ENCODE measurements at places on chromosomes 7 and 10.

DNA sequence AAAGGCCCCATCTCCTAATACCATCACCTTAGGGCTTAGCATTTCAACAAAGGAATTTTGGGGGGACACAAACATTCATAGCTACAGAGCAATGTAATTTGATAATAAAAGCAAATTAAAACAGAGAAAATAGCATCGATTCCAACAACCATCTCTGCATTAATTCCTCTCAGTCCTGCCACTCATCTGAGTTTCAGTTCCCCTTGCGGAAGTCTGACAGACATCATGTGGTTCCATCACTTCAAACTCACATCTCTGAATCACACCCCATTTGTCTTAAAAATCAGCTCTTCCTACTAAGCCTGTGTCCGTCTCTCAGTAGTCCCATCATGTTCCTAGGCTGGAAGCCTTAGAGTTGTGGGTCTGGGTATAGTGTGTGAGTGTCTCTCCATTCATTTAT is 3.6 kb downstream of the ADCK2 start:
- DNase-seq: no peak

- DNase-seq: no peak
Measured at GRCh38 chr10:97463363-97464132, 17.6 kb downstream of the ZDHHC16 start.

- DNase-seq: no peak
Measured at GRCh38 chr7:17608114-17608833, 309.8 kb downstream of the AHR start.

GRCh38 chr10:108244443-108245228 is 1080.1 kb upstream of the SORCS1 start:
- no peak for DNase-seq

- no peak for DNase-seq
Measured at GRCh38 chr7:96740130-96740529, 30.5 kb upstream of the SEM1 start.

GRCh38 chr10:33248638-33249037 is 85.8 kb downstream of the NRP1 start:
- no peak for DNase-seq

- DNase-seq: no peak
Measured at GRCh38 chr10:5888351-5888750, 1.3 kb downstream of the ANKRD16 start.

- peak; percentile 27 for DNase-seq
Measured at GRCh38 chr10:49592726-49593563, 17.2 kb upstream of the SLC18A3 start.

DNA sequence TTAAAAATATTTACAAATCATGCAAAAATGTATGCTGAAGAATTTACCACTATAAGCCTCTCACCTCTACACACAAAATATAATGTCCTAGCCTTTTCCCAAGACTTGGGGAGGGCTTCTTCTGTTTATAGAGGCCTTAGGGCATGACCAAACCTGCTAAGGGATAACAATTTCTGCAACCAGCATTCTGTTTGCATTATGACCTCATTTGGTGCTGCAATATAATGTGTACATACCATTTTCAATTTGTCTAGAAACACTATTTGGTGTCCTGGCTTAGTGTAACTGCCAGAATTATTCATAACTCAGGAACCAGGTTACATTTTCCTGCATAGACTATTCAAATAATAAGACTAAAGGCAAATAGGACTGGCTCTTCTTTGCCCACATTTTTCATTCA is 446.6 kb upstream of the SORCS1 start:
- no peak for DNase-seq

- DNase-seq: no peak
Measured at GRCh38 chr7:18626717-18627116, 131.2 kb downstream of the HDAC9 start.

DNA sequence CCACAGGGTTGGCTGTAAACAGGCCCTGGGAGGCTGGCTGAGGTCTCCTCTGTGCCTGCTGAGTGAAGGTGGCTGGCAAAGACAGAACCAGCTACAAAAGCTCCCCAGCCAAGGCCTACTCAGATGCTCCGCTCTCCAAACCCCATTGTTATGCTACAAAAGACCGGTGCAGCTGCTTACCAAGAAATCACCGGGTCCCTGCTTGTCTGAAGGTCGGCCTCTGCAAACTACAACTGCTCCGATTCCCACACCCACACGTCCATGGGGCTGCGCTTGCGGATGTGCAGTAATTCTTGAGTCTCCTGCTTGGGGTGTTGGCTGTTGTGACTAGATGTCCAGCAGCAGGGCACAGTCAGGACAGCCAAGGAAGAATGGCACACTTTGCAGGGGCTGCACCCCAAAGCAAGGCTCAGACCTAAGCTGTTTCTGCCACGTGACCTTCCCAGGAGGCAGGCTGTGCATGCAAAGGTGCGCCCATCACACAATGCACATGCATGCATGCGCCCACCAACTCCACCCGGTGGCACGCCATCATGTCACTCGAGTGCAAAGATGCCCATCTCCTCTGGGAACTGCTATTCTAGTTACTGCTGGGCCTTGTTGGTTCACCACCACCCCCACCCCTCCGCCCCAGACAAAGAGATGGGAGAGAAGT is 97.8 kb downstream of the OAT start:
- DNase-seq: no peak

DNA sequence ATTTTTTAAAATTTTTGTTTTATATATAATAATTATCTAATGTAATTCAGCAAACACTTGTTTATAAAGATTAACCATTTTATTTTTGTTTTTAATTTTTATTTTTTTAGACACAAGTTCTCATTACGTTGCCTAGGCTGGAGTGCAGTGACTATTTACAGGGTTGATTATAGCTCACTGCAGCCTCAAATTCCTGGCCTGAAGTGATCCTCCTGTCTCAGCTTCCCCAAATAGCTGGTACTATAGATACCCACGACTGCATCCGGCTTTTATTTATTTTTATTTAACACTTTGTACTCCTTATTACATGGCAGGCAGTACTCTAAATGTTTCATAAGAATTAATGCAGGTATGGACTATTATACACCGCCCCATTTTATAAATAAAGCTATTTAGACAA is 288.7 kb downstream of the MDFIC start:
- no peak for DNase-seq

- DNase-seq: no peak
Measured at GRCh38 chr7:34748728-34749089, 90.7 kb downstream of the NPSR1 start.

GRCh38 chr10:96446966-96447596 is 66.6 kb downstream of the TLL2 start:
- no peak for DNase-seq

- DNase-seq: no peak
Measured at GRCh38 chr10:69316313-69317059, 38.2 kb downstream of the HK1 start.

- DNase-seq: no peak
Measured at GRCh38 chr10:123599366-123599849, 66.7 kb upstream of the GPR26 start.

DNA sequence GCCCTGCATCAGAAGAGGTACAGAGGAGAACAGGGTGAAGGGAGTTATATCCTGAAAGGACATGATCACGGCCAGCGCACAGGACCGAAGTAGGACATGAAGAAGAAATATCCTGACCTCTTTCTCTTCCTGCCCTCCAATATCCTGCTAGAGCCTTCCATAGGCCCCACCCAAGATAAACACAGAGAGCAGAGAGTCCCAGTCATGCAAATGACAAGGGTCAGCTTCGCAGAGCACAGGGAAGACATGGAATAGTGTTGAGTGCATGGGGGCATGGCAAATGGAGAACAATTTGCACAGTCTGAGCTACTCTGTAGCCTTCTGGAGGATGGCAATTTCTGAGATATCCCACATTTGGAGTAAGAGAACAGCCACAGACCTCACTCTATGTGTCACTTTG is 371.4 kb downstream of the GRM8 start:
- DNase-seq: no peak

GRCh38 chr10:71766717-71767419 is 6.5 kb downstream of the VSIR start:
- DNase-seq: no peak

DNA sequence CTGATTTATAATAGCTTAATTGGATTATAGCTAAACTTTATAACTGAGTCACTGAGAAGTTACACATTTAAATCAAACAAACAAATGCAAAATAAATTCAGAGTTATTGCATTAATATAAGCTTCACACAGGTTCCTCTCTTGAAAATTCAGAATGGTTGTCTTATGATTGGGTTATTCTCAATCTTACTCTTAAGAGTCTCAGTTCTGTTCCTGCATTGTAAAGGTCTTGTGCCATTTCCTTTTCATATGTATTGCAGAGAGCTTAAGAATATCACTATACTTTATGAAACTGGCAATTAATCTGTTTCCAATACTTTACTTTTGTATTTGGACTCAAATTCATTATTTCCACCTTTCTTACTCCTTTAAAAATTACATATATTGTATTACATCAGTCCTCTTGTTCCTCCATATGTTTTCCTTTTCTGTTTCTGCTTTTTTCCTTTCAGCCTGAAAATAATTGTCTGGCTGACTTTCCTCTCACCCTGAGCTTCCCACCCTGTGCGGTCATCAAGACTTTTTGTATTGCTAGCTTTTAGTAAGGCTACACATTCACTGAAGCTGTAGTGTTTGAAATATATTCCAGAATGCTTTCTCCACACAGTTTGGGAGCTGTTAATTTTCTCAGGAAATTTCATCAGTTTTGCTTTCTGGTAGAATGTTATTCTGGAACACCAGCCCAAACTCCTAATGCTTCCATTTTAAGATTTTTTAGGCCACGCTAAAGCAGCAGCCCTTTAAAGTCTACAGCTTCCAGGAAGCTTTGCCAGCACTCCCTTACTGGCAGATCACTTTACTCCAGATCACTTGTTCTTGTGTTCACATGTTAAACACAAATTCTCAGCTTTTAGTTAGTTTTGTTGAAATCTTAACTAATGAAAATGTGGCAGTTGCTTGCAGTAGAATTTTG is 139.4 kb downstream of the KCND2 start:
- DNase-seq: no peak

DNA sequence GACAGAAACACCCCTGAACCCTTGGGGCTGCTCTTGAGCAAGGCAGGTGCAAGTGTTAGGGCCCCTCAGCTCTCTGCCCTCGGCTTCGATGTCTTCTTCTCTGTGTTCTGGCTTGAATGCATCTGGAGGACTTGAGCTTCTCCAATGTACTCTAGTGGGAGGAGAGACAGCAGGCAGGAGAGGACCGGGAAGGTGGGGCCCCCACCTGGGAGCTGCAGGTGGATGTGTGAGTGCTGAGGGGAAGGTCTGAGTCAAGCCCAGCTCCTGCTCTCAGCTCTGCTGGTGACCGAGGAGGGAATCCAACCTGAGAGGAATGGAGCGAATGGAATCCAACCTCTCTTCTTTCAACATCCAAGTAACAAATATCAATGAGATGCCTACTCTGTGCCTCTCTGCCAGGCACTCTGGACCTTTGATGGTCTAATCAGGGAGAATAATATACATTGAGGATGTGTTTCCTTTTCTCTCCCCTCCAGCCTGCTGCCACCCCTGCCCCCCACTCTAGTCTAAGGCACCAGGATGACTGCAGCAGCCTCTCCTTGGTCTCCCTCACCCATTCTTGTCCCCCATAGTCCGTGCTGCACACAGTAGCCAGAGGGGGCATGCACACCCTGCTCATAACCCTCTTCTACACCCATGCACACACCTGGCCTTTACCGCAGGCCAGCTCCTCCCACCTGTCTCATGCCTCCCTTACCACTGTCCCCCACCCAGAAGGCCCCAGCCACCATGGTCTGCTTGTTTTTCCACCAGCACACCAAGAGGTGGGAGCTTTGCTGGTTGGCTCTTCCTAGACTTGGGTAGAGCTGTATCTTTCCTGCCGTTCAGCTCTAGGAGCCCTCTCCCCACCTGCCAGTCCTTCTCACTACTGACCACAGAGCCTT is 13.6 kb downstream of the TBATA start:
- no peak for DNase-seq

DNA sequence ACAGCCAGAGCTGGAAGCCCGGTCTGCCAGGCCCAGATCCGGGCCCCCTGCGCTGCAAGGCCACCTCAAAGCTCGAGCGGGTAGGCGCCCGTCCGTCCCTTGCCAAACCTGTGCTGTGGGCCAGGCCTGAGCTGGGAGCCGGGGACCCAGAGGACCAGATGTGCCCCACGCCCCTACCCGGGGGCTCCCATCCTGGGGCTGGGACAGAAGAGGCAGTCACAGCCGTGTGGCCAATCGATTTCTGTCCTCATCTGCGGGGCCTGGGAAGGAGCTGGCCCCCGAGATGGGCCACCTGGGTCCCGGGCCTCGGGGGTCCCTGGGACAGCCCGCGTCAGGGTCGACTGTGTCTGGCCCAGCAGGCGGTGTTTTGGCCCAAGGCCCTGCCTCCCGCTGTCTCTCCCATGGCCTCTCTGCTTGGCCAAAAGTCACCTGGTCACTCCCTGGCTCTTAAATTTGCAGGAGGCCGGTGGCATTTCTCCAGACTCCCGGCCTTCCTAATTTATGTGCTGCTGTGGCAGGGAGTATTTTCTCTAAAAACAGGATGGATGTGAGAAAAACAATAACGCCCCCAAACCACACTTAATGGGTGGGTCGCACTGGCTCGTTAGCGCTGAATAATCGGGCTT is 63.8 kb downstream of the UNCX start:
- DNase-seq: no peak

- DNase-seq: no peak
Measured at GRCh38 chr7:126529833-126530232, 722.9 kb downstream of the GRM8 start.

DNA sequence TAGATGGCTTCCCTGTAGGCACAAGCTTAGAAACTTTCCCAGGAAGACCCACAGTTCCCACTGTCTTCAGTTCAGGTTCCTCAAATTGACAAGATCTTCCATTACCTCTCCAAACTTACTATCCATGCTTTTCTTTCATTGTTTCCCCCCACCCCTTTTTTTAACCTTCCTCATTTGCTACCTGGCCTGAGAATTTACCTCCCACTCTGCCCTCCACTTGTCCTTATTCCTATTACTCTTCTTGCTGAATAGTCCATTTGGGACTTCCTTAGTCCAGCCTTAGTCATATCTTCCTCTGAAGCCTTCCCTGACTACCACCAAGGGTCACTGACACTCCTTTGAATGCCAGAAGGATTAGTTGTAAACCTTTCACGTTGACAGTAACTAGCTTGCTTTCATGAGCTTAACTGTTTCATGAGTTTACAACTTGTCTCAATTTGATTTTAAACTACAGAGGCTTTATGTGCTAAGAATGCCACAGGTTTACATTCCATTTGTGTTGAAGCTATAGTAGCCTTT is 1.2 kb upstream of the CALU start:
- DNase-seq: no peak

- no peak for DNase-seq
Measured at GRCh38 chr10:89846281-89846630, 144.9 kb downstream of the KIF20B start.

DNA sequence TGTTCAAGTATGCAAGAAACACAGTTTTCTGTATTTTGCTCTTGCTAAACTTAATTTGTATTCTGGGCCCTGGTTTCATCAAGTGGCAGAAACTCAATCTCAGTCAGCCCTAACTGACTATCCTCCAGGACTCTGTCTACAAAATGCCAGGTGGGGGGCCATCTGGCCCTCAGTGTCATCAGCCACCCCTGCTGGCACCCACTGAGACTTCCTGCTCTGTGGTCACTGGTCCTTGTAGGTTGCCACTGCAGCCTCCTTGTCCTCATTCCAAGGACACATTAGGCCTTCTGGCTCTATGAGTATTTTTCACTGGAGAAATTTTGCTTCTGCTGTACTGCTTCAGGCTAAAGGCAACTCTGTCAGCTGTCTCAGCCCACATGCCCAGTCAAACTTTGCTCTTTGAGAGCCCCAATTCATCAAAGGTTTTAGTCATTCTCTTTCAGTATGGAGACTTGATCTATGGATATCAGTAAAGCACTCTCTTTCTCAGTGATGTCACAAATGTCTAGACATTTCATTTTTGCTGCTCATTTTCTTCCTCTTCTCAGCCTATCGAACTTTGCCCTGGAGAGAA is 163.6 kb downstream of the KCND2 start:
- DNase-seq: no peak

- no peak for DNase-seq
Measured at GRCh38 chr7:7183838-7184463, 1.6 kb downstream of the C1GALT1 start.
